ENCODE measurements at places on chromosomes 3 and 15.

- DNase-seq, result no peak
Observed at GRCh38 chr15:50209809-50210208, 27.8 kb downstream of the SLC27A2 start.

- DNase-seq, result no peak
Observed at GRCh38 chr3:16186086-16186485, 11.6 kb downstream of the GALNT15 start.

- no peak for DNase-seq
Observed at GRCh38 chr3:194933465-194933864, 247.8 kb downstream of the FAM43A start.

DNA sequence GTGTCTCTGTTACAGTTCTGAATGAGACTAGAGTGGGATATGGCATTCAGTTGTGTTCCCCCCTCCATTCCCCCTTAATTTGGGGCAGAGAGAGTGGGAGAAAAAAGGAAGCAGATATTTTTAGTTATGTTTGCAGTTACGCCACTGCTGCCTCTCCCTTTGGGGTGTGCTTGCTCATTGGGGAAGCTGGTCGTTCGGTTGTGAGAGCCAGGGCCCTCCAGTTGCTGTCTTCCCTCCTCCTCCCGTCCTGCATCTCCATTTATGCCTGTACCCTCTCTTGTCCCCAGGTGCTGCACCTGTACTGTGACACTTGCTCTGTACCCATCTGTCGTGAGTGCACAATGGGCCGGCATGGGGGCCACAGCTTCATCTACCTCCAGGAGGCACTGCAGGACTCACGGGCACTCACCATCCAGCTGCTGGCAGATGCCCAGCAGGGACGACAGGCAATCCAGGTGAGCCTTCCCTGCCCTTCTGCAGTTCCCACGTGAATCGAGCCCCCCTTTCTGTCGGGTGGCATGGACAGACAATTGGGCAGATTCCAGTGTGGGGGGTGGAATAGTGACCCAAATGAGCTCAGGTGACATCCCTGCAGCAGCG, 55.8 kb downstream of the TRIM71 start:
- DNase-seq, result no peak

- DNase-seq, result no peak
Observed at GRCh38 chr3:168461793-168462192, 366.1 kb upstream of the GOLIM4 start.

GRCh38 chr15:41304149-41304770, 28.1 kb downstream of the OIP5 start:
- no peak for DNase-seq

DNA sequence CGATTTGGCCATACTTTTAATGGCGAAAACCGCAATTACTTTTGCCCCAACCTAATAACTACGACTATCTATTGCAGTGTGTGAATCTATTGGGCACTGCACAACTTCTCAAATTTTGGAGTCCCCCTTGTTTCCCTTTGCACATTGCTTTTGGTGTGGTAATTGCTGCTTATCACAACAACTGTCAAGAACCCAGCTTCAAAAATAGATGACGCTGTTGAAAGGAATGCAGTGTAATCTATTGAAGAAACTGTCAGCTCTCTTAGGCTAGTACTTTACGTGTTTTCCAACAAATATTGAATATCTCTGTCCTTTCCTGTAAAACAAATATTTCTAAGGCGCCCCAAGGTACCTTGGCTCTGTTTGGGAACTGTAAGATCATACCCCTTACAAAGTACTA, 222.8 kb upstream of the UBE2E2 start:
- DNase-seq, result no peak

DNA sequence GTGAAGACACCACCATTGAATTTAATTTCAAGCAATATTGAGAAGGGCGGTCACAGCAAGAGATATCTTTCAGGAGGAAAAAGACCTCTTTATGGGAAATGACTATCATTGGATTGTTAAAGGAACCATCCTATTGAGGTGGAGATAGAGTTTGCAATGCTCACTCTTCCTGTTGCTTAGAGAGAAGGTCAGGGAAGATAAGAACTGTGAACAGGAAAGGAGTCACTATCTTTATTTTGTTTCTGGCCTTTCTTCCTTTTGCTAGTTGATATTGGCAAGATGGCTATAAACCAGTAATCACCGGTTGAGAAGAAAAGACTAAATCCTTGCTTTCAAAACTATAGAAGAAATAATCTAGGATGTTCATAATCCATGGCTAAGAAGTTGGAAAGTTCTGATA, 112.1 kb upstream of the TMEM108 start:
- no peak for DNase-seq

GRCh38 chr15:40388941-40389823, 6.7 kb downstream of the KNSTRN start:
- no peak for DNase-seq

GRCh38 chr15:69951898-69952555, 145.7 kb downstream of the TLE3 start:
- DNase-seq, result no peak

DNA sequence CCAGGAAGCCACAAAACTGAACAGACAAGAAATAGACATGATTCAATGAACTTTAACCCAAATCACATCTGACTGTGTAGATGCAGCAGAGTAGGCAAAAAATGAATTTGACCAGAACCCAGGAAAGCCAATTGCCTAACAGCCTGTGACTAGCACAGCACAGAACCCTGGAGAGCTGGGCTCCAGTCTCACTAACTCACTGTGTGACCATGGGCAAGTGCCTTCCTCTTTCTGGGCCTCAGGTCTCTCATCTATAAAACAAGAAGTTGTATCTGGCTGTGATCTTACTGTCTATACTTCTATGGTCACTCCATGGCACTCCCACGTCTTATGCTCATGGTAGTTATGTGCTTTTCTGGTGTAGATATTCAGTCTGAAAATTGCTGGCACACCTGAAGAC, 48.1 kb upstream of the USP3 start:
- no peak for DNase-seq

- no peak for DNase-seq
Observed at GRCh38 chr15:75037685-75038084, 14.3 kb downstream of the PPCDC start.

DNA sequence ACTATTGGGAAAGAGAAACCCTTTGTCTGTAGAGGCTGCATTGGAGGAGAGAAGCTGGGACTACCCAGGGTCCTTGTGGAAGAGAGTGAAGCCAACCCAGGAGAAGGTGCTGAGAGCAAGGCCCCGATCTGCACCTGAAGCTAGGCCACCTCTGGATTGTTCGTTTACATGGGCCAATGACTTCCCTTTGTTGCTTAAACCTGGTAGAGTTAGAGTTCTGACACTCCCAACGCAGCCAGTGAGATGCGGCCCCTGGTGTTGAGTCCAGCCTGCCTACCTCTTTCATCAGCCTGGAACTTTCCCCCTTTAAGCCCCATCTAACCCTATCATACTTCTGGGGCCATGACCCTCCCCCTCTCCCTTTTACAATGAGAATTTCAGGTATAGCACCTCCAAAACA, 30.8 kb downstream of the CCDC13 start:
- no peak for DNase-seq

GRCh38 chr15:98548139-98548971, 100.0 kb upstream of the IGF1R start:
- peak; percentile 92 for DNase-seq

GRCh38 chr3:151916781-151917180, 43.3 kb downstream of the SUCNR1 start:
- no peak for DNase-seq

- DNase-seq, result no peak
Observed at GRCh38 chr15:39807791-39808190, 25.1 kb upstream of the FSIP1 start.

GRCh38 chr3:157087780-157088600, 72.0 kb downstream of the CCNL1 start:
- DNase-seq, result no peak

DNA sequence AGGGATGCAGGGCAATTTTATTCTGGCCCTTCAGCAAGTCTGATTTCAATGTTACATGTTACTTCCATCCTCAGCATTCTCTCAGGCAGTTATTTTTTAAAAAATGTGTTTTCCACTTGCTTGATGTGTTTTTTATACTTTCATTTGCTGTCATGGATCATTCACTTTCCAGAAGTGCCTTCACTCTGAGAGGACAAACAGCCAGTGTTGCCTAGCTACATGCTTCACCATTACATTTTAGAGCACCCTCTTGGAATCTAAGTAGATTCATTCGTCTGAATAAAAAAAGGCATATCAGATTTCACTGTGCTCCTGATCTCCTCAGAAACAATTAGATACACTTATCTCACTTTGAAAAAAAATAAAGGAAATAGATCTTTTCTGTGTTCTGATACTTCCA, 93.6 kb upstream of the POU1F1 start:
- no peak for DNase-seq

- DNase-seq, result no peak
Observed at GRCh38 chr3:58299839-58300516, 6.1 kb upstream of the RPP14 start.

- no peak for DNase-seq
Observed at GRCh38 chr3:191813245-191813644, 352.3 kb downstream of the PYDC2 start.

- DNase-seq, result no peak
Observed at GRCh38 chr15:67980773-67981685, 73.1 kb upstream of the PIAS1 start.

DNA sequence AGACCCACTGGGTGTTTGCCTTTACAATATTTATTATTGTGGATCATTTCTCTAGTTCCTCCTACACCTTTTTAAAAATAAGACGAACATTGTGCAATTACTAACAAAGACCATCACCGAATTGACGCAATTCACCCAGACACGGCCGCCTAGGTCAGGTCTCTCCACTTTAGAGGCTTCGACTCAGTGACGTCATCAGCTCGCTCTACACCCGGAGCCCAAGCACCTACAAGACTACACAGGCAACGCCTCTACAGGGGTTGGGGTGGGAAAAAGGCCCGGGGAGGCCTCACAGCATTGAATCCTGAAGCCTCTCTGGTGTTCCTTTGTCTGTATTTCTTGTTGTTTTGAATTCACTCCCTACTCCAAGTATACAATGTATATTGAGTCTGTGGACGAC, 16.6 kb downstream of the ZIC4 start:
- DNase-seq, result no peak

- DNase-seq, result no peak
Observed at GRCh38 chr15:93308026-93308690, 219.1 kb upstream of the RGMA start.

GRCh38 chr3:9028134-9028533, 64.9 kb upstream of the RAD18 start:
- peak; percentile 87 for DNase-seq

GRCh38 chr3:127870156-127870555, 44.9 kb upstream of the KBTBD12 start:
- no peak for DNase-seq

- no peak for DNase-seq
Observed at GRCh38 chr15:63341898-63342297, 39.7 kb downstream of the CA12 start.

DNA sequence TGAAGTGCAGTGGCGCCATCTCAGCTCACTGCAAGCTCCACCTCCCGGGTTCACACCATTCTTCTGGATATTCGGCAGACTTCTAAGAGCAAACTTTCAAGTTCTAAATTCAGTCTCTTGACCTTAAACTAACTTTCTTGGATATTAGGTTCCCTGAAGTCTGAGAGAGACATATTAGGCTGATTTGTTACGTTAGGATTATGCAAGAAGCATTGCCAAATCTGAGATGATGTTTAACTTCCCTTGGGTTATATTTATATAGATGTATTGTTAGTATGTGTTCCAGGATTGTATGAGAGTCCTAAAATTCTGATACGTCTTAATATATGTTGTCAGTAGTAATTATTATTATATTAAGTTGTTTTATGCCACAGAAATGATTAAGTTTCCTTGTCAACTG, 80.1 kb downstream of the SLC6A1 start:
- DNase-seq, result no peak

DNA sequence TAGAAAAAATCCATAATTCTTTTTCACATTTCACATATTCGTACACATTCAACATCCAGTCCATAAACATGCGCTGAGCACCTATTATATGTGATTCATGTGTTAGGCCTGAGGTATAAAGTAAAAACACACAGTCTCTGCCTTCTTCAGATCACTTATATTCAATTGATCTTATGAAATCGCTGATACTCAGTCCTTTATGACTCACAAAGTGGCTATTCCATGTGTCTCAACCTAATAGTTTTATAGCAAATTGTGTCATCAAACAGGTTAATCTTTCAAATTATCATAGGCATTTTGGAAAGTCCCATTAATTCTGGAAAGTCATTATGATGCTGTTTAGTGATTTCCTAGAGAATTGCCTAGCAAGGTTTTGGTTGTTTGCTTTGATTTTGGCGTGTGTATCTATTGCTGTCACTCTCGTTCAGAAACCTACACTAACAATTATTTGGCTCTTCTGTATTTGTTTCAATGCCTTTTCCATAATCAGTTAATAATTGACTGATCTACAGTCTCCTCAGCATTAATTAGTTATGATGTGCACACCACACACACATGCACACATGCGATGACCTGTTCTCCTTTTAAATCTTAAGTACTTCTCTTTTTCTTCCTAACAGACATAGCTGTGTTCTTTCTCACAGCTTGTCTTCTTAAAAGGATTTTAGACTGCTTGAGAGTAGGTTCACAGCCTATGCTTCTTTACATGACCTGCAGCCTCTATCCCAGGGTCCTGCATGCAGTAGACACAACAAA, 353.1 kb downstream of the MECOM start:
- DNase-seq, result no peak

- DNase-seq, result no peak
Observed at GRCh38 chr3:155282385-155283091, 10.9 kb downstream of the STRIT1 start.

DNA sequence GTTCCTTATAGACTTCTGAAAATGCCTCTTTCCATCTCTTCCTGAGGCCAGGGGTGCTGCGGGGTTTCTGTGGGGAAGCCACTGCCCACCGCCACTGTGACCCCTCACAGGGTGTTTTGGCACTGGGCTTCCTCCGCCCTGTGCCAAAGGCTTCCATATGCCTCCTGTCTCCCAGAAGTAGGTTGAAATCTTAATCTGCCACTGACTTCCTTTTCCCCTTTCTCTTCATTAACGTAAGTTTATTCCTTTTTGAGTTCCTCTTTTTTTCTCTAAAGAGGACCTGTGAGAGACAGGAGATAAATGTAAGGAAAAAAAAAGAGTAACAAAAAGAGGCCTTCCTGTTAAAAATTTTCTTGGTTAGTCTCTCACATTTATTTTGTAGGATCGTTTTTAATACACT, 220.5 kb downstream of the CTNNB1 start:
- DNase-seq, result no peak

DNA sequence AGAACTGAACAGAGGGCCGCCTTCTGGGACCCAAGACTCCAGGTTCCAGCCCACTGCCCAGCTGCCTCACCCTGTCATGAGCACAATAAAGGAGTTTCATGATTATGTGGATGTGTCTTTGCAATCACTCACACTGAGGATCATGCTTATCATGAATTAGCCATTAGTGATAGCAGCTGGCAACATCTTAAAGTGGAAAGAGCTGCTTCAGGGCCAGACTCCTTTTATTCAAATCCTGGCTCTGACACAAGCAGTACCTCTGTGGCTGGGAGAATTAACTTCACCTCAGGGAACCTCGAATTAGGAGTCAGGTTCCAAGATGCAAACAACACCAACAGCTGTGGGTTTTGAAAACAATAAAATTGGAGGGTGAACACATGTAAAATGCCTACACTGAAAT, 6.6 kb upstream of the SCAP start:
- DNase-seq, result no peak
